Activated CD4-positive, alpha-beta T cell treated with anti-CD3 and anti-CD28 coated beads, Interleukin-2, amount 50 U/mL, for 4 hours (primary cell): ENCODE measurements at places on chromosomes 12 and 14.

GRCh38 chr14:65482757-65483438 is 70.4 kb downstream of the FUT8 start:
- no peak for DNase-seq

- no peak for DNase-seq
These were observed 370.6 kb downstream of the KCNH5 start for GRCh38 chr14:62674563-62675237.

- no peak for DNase-seq
These were observed 111.5 kb upstream of the KITLG start for GRCh38 chr12:88691811-88692210.

GRCh38 chr12:79046021-79046420 is 181.4 kb downstream of the SYT1 start:
- DNase-seq, result no peak

GRCh38 chr12:123526542-123527080 is 6.9 kb downstream of the RILPL1 start:
- DNase-seq, result no peak
